ENCODE measurements at places on chromosomes 1 and 21.

- no peak for DNase-seq
Observed at GRCh38 chr1:230248889-230249270, 177.3 kb downstream of the PGBD5 start.

- DNase-seq = no peak
Observed at GRCh38 chr1:61079296-61079897, 3.0 kb upstream of the NFIA start.

DNA sequence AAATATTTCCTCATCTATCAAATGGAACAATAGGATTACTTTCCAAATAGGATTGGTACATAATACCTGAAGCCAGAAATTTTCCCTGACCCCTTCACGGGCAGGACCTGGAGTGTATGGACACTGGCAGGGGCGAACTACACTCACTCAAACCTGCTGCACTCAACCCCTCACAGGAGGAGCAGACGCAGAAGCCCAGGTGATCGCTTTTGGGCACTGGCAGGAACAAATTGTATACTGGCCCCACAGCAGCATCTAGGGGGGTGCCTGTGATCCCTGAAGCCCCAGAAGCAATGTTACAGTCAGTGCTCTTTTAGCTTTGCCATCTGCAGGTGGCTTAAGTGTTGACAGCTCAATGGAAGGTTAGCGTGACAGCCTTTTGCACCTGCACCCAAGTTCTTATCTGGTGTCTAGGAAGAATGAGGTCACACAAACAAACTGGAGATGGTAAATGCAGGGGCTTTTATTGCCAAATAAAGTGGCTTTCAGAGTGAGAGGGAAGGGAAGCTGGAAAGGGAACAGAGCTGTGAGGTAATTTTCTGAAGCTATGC, 199.2 kb upstream of the NEGR1 start:
- no peak for DNase-seq

DNA sequence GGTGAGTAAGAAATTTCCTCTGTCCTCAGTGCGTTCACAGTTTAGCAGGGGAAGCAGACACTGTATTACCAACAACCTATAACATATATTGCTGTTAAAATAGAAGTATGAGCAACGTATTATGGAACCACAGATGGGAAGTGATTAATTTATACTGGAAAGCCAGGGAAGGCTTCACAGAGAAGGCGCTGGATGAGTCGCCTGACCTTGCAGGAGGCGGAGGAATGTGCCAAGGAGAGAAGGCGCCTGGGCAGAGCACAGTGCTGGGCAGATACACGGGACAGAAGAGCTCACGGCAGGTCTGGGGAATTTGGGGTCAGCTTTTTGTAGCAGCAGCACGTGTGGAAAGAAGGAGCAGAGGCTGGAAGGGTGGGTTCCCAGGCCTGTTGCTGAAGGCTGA, 116.3 kb downstream of the DHRS3 start:
- peak; percentile 47 for DNase-seq

DNA sequence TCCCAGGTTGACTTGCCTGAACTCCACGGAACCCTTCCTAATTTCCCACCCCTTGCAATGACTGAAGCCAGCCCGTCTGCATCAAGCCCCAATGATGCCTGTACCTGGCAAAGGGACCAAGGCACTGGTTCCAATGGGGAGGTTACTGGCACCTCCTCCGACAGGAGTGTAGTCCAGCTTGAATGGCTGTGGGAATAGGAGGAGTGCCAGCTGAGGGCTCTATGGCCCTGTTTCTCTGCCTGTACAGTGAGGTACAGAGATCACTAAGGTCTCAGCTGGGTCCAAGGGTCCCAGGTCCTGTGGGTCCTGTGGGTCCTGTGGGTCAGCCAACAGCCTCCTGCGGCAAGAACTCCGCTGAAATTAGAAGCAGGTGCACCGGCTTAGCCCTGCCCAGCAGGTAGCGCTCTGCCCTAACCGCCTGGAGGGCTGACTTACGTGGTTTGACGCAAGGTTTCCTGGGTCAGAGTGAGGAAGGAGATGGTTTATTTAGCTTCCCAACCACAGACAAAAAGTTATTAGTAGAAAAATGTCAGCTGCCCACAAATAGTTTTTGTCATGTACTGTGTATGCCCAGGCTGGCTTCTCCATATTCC, 9.9 kb upstream of the SPRR4 start:
- no peak for DNase-seq

- no peak for DNase-seq
Observed at GRCh38 chr1:189868021-189868420, 609.6 kb downstream of the BRINP3 start.

GRCh38 chr1:23177438-23178380, 9.1 kb upstream of the LUZP1 start:
- DNase-seq = peak; percentile 84

DNA sequence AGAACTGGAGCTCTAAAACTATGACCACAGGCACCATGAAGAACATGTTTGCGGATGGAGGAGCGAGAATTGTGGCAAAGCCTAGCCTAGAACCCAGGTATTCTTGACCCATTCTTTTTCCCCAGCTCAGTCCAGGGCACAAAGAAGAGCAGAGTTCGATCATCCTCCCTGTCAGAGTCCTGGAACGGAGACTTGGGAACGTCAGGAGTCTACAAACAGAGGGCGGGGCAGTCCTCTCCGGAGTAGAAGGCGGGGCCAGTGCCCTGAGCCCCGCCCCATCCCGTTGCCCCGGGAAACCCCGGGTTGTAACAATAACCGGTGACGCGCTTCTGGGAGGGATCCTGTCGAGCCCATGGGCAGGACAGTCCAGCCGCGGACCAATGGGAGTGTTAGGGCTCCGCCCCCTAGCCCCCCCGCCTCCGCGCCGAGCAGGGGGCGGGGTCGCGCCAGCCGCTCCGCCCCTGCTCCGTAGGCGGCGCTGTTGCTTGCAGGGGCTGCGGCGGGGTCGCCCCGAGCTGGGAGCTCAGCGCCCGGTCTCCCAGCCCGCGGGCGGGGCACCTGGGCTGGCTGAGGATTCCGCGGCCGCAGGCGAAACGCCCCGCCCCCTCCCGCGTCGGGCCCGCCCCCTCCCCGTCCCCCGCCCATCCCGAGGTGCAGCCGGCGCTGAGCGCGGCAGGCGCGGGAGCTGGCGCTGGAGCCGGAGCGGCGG, at the start of gene FOXO6:
FOXO6 (plus strand) TSS at position 649 of the 709 bp plus-strand sequence.
- peak; percentile 99 for DNase-seq

DNA sequence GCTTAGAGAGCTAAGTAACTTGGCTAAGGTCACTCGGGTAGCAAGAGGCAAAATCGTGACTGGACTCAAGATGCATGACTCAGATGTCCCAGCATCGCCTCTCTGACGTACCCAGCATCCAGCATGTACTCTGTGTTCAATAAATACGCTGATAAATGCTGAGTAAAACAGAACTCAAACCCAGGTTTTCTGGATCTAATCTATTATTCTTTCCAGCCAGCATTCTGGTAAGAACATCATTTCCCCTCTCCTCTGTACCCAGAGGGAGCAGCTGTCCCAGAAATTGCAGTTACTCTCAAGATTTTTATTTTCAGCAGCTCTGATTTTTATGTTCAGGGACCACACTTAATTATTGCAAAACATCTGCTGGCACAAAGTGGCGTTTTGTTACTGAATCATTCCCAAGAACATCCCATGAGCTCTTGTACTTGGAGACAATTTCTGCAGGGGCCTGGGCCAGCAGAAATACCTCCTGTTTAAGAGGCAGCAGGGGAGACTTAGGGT, 249.0 kb downstream of the PRDM2 start:
- DNase-seq = no peak

Data from suppressor macrophage treated with lipopolysaccharide for 1 hour (primary cell).